Stimulated activated memory B cell treated with anti-CD40 and anti-IgM and Interleukin-4, amounts not matched to agents 10 μg/mL and 1 μg/mL and 100 μg/mL, for 72 hours (primary cell): ENCODE measurements at places on chromosomes 6 and 20.
A peak's percentile ranks its signal among the peaks of the same experiment; 100 is the strongest.

GRCh38 chr6:110512991-110513390 is 36.6 kb upstream of the SLC22A16 start:
- no peak for ATAC-seq

- ATAC-seq = no peak
Measured at GRCh38 chr20:44856442-44856841, 29.1 kb upstream of the YWHAB start.

GRCh38 chr6:16519265-16520242 is 241.7 kb downstream of the ATXN1 start:
- ATAC-seq = no peak

- ATAC-seq = no peak
Measured at GRCh38 chr6:161031721-161032495, 40.3 kb downstream of the MAP3K4 start.

DNA sequence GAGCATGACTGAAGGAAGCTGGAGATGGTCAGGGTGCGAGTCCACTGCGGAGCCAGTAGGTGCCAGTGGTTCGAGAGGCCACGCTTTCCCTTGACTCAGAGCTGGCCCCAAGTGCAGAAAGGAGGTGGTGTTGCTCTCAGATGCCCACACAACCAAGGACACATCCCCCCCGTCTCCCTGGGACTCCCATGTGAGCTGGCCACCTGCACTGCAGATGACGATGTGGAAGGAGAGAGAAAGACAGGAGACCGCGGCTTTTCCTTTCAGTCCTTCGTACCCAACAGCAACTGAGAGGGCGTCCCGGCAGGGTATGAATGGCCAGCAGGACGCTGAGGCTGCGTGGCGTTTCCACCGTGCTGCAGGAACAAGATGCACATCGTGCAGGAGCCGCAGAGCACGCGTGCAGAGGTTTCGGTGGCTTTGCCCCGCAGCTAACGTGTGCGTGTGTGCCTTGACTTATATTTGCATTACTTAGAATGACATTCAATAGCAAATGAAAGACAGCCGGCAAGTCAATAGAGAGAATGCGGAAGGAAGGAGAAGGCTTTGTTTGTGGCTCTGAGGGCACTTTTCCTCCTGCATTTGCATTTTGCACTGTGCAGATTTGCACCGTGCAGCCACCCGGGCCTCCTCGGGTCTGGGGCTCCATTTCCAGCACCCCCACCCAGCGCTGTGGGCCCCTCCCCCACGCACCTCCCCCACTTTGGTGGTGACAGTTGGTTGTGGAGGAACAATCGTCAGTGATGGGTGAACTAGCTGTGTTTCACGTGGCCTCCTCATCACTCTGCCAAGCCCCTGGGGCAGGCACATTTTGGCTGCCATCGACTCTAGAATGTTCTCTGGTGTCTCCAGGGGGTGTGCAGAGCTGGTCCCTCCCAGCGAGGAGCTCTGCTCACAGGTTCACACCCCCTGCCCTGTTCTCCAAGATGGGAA is 26.4 kb upstream of the BHLHE23 start:
- peak; percentile 56 for ATAC-seq

GRCh38 chr6:13760307-13761304 is 49.0 kb upstream of the RANBP9 start:
- no peak for ATAC-seq

DNA sequence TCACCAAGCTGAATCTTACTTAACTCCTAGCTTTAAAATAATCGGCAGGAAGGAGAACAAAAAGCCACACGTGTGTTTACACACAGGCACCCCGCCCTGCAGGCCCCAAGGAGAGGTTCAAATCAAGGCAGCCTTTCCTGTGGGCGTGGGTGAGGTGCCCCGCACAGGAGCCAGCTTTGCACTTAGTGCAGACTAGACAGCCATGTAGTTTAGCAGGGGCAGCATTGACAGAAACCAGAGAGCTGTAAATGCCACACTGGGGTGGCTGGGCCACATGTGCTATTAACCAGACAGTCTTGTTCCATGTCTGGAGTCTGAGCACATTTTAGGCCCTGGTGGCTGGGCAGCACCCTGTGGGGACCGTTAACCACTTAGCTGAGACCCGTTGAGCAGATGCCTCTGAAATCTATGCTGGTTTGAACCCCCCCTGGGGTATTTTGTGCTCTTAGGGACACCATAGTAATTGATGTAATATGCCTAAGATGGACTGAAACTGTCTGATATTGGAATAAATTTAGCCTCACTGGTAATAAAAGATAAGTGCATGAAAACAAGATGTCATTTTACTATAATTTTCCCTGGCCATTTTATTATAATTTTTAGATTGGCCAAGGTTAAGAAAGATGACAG is 106.4 kb upstream of the KCNG1 start:
- ATAC-seq = peak; percentile 46

DNA sequence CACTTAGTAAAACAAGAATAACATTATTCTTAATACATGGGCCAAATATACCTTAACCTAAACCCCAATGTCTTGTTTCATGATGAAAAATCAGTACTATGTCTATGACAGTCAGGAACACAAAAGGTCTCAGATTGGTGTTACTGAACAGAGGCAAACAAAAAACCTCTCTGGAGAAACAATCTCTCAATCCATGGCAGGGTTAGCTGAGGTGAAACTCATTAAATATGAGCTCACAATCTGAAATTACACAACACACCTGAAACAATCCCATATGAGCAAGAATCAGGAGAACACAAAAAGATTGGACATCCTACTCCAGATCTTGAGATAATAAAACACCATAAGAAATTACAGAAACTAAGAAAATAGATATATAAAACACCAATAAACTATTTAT is 6.5 kb upstream of the SLC17A4 start:
- ATAC-seq = no peak

GRCh38 chr20:58140787-58141425 is 87.5 kb downstream of the ANKRD60 start:
- ATAC-seq = no peak

GRCh38 chr6:75489025-75489424 is 4.6 kb downstream of the FILIP1 start:
- ATAC-seq = no peak

- ATAC-seq = no peak
Measured at GRCh38 chr20:62590309-62591121, 51.8 kb upstream of the SLCO4A1 start.

DNA sequence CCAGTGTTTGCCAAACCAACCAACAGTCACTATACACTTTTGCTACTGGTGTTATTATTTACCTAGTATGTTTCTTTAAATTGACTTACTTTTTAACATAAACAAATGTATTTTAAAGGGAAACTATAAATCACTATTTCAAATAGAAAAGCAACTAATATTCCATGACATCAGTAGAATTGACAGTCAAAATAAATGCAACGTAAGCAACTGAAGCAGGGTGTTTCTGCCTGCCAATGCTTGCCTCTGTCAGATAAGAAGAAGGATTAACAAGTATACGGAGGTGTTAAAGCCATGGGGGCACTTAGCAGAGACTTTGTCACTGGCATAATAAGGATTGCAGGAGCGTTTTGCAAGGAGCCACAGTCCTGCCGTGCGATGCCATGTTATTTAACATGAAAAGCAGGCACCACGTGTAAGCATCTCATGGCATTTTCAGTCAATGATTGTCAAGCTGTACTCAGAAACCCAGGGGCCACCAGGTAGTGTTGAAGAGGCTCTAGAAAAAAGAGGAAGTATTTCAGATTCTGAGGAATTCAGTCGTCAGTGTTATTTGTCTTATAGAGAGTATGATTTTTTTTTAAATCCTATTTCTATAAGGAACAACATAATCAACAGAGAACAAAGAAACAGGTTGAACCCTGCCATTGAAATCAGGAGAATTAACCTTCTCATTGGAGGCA is 131.7 kb downstream of the BFSP1 start:
- no peak for ATAC-seq

- peak; percentile 42 for ATAC-seq
Measured at GRCh38 chr6:39189915-39190544, 39.2 kb downstream of the KCNK5 start.

DNA sequence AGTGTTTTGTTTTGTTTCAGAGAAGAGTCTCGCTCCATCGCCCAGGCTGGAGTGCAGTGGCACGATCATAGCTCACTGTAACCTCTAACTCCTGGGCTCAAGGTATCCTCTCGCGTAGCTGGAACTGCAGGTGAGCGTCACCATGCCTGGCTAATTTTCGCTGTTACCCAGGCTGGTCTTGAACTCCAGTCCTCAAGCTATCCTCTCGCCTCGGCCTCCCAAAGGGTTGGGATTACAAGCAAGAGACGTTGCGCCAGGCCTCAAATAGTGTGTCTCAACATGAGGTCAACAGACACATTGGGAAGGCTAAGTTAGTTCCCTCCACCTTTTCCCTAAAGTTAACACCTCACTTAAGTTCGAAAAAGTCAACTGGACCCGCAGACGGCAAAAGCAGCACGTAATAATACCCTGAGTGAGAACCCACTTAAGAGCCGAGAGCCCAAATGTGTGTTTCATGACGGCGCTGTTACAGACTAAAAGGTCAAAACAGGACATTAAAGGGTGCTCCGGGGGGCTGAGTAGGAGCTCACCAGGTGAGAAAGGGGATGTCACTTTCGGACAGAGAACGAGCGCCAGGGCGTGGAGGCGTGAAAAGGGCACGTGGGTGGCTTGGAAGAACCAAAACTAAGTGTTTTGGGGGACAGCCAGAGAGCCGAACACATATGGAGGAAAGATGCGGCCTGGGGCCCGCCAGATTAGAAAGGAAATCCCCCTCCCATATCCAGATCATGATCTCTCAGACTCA is 499 bp downstream of the TTI1 start:
- peak; percentile 80 for ATAC-seq

GRCh38 chr20:9903048-9903655 is 64.3 kb upstream of the PAK5 start:
- no peak for ATAC-seq

DNA sequence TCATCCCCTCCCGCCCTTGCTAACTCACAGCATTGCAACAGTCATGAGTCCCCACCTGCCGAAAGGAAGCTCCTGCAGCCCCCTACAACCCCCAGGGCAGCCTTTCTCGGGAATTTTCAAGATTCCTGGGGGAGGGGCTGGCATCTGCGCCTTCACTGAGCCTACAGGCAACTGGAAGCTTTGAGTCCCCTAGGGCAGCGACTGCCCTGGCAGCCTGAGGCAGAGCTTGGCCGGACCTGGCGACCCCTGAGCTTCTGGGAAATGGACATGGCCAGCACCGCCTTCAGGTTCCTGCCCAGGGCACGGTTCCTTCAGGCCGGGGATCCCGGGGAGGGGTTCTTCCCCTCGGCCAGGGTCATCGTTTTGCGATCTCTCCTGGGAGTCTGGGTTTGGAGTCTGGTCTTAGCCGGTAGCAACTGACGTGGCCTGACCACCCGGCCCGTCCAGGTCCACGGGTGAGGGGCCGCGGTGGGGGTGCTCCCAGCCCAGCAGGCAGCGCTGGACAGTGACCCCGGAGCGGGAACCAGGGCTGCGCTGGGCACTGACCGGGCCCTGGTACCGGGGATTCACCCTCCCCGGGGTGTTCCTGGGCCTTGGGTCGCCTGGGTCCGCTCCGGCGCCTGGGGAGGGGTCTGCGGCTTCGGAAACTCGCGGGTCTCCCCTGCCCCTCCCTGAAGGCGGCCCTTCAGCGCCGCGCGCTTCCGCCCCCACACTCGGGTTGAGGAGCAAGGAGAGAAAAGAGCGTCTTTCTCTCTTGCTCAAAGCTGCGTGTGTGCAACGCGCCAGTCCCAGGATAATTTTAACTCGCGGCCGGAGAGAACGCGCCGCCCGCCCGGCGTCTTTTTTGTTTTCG is 593 bp upstream of the COL9A3 start:
- ATAC-seq = peak; percentile 9

DNA sequence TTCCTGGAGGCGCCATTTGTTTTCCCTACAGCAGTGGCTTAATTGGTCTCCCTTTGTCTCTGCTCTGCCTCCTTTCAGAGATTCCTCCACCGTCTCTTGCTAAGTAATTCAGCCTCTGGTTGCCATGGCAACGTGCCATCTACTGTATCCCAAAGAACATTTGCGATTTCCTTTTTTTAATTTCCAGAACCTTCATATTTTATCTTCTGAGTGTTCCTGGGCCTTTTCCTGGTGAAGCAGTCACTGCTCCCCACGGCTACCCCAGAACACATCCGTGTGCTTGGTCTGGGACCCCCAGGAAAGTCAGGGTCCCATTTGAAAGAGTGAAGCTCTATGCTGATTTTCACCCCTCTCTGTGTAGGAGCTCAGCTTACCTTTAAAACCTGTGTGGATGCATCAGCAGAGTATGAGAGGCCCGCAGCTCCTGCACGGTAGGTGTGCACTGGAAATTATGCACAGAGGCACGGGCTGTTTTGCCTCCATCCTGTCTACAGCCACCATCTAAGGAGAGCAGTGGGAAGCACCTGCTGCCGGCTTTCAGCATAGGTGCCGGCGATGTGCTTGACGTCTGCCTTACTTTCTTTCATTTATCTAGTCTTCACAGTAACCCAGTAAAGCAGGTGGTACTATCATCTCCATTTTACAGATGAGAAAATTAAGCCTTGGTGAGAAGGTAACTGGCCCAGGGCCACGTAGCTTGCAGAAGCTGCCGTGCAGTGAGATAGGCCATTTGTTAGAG is 122.8 kb downstream of the SYCP2 start:
- ATAC-seq = no peak

- ATAC-seq = no peak
Measured at GRCh38 chr6:111734068-111735061, 128.7 kb upstream of the TRAF3IP2 start.

- ATAC-seq = no peak
Measured at GRCh38 chr6:35358086-35358485, 15.7 kb downstream of the PPARD start.

DNA sequence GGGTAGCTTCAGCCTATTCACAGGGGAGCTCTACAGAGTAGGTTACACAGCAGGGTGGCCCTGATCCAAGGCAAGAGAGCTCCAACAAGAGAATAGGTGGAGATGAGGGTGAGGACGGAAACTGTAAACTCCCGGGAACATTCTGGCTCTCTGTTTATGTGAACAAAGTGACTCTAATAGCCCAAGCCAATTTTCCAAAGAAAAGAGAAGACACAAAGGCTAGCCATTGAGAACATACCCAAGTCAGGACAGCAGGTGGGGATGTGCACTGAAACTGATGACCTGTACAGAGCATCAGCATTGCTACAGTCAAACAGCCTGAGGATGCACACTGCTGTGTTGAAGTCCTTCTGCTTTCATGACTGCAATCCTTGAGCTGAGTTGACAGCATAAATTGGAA is 136.0 kb upstream of the TOP1 start:
- peak; percentile 42 for ATAC-seq

GRCh38 chr6:7215798-7216231 is 97.2 kb downstream of the SSR1 start:
- ATAC-seq = no peak

DNA sequence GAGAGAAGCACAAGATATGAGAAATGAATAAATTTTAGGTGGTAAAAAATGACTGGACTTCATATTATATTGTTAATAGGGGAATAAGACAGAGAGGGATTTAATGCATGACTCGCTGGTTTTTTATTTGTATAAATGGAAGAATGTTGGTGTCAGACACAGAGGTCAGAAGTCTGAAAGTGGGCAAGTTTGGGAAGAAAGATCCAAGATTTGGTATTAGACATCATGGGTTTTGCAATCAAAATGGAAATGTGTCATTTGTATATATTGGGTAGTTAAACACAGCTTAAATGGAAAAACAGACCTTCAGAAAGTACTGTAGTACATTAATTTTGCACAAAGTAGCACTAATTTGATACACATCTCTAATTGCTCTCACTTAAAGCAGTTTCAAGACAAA is 96.2 kb downstream of the EYA4 start:
- no peak for ATAC-seq
